ENCODE measurements at places on chromosomes 16 and 17.
A peak's percentile ranks its signal among the peaks of the same experiment; 100 is the strongest.

- no peak for DNase-seq
Observed at GRCh38 chr17:35709874-35710273, 21.6 kb upstream of the RASL10B start.

GRCh38 chr16:77059446-77059845, 131.5 kb upstream of the MON1B start:
- DNase-seq: no peak

- no peak for DNase-seq
Observed at GRCh38 chr16:89534252-89534756, 26.1 kb downstream of the SPG7 start.

GRCh38 chr17:1412185-1413110, 12.4 kb upstream of the YWHAE start:
- no peak for DNase-seq

DNA sequence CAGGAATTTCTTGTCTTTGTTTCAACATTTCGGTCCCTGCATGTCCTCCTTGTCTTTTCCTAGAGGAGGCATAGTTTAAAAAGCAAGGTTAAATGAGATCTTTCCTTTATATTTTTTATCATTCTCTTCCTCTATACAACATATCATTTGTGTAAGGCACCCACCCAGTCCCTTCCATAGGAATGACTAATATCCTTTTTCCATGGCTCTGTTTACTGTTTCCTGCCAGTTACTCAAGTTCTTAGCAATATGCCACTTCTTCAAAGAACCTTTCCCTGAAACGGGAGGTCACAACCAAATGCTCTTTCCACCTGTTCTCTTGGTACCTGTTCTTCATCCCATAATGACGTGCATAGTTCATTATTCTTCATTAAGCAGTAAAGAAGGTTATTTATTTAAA, 1237.1 kb upstream of the GOT2 start:
- DNase-seq: peak; percentile 10

DNA sequence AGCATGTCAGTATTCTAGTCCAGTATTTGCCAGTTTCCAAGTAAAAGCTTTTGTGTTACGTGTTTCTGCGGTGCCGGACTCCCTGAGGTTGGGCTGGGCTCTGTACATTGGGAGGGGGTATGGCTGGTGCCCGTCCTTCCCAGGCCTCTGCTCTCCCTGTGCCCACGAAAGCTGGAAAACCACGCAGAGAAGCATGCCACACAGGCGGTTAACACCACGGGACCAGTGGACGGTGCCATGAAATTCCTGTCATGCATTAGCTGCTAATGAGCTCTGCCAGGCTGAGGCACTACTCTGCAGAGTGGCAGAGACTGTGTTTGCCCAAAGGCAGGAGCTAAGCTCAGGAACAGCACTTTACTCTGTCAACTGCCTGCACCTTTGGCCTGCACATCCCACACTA, 8.1 kb downstream of the SMIM5 start:
- DNase-seq: no peak

- no peak for DNase-seq
Observed at GRCh38 chr17:30858556-30859250, 26.9 kb downstream of the ATAD5 start.

DNA sequence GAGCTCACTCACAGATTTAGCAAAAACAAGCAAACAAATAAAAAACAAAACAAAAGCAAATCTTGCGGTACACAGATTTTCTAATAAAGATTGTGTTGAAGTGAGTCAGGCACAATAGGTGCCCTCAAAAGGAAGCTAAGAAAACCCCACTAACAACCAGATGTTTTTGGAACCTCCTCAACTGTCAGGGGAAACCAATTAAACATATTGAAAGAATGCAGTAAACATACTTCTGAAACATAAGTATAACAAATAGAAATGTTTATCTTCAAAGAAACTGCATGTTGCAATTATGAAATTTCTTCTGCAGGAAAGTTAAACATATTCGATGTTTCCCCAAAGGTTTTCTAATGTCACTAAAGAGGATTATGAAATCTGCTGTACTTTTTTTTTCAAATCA, 110.5 kb upstream of the CORO6 start:
- no peak for DNase-seq

- DNase-seq: peak; percentile 77
Observed at GRCh38 chr16:10126686-10127085, 55.5 kb downstream of the GRIN2A start.

DNA sequence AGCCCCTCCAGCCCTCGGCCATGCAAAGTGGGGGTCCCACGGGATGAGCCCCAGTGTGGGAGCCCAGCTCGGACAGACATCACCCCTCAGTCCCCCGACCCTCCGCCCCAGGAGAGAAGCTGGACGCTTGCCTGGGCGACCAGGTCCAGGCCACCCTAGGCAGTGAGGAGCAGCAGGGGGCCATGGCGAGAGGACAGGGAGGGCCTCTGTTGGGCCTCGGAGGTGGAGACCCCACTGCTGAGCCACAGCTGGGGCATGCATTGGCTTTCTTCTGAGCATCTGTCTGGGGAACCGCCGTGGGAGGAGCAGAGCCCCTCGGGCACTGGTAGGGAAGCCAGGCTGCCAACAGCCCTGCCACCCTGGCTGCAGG, 13.0 kb downstream of the ACTG1 start:
- no peak for DNase-seq

DNA sequence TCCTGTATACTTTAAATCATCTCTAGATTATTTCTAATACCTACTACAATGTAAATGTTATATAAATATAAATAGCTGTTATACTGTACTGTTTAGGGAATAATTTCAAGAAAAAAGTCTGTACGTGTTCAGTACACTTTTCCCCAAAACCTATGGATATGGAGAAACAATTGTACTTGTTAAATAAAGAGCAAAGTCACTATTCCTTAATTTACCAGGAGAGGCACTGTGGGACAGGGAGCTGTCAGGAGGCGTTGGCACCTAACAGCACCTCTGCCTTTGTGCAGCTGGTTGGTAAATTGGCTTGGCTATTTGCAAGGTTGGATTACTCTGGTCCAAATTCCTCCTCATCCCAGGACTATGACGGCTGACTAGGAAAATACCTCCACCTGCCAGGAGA, 28.0 kb downstream of the CRHR1 start:
- no peak for DNase-seq

GRCh38 chr16:2199095-2199494, 2.7 kb upstream of the CASKIN1 start:
- no peak for DNase-seq

DNA sequence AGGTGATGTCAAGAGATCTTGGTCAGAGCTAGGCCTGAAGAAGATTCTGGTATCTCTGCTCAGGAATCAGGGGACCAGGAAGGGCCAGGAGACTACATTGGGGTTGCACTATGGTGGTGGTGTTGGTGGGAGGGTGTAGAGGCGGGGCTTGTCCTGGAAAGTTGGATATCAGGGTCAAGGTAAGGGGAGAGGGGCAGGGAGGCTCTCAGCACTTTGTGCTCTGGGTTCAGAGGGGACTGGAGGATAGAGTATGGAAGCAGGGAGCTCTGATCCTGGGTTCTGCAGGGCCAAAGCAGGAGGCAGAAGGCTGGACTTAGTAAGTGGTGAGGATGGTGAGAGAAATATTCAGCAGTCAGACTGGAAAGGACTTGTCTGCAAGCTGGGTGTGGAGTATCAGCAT, 3.0 kb downstream of the NOL3 start:
- no peak for DNase-seq

DNA sequence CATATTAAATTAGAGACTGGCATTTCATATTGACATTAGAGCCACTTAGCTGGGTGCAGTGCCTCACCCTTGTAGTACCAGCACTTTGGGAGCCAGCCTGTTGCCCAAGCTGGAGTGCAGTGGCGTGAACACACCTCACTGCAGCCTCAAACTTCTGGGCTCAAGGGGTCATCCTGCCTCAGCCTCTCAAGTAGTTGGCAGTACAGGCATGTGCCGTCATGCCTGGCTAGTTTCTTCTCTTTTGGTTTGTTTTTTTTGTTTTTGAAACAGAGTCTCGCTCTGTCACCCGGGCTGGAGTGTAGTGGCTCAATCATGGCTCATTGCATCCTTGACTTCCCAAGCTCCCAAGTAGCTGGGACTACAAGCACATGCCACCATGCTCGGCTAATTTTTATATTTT, 8.7 kb downstream of the PPM1E start:
- no peak for DNase-seq

DNA sequence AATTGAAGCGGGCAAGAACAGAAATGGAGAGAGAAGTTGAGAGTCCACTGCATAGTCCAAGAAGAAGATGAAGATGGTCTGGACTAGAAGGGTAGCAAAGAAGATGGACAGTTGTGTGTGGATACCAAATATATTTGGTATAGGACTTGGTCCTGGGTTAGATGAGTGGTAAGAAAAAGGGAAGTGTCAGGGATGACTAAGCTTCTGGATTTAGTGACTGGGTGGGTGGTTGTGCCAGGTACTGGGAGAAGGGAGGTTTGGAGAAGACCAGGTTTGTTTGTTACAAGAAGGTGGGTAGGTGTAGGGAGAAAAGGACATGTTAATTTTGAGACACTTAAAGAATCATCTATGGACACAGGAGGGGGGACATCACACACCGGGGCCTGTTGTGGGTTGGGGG, 5.4 kb downstream of the VMP1 start:
- no peak for DNase-seq

GRCh38 chr16:10799736-10800135, 18.9 kb downstream of the TVP23A start:
- DNase-seq: no peak

- DNase-seq: no peak
Observed at GRCh38 chr17:30208214-30208613, 27.3 kb downstream of the SLC6A4 start.

DNA sequence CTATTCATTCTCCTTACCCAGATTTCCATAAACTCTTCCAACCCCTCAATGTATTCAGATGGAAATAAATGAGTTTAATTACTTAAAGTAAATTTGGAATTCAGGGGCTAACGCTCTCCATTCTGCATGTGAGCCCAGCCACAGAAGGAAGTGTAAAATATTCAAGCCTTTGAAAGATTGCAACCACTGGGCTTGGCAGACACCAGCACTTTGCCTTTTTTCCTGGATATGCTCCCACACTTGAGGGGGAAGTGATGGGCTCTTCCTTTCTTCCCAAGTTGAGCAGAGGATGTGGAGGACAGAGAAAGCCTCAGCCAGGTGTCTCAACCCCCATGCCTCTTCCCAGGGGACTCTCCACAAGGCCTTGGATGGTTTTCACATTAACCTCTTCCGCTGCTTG, 825.1 kb upstream of the EEF2KMT start:
- DNase-seq: no peak

DNA sequence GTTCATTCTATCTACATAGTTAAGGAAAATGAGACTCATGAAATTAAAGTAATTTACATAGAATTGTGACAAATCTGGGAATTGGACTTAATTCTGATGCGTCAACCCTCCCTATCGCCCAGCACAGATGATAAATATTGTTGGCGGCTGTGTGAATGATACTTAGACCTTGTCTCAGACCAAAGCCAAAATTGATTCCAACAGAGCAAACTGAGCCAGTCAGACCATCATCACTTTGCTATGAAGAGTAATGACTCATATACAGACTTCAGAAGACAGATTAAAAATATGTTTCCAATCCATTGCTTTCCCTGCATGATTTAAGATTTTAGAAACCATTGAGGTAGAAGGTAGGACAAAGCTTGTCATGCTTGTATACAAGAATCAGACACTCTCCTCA, 1156.7 kb upstream of the CDH8 start:
- DNase-seq: no peak

GRCh38 chr17:51322390-51323029, 62.2 kb downstream of the UTP18 start:
- no peak for DNase-seq

DNA sequence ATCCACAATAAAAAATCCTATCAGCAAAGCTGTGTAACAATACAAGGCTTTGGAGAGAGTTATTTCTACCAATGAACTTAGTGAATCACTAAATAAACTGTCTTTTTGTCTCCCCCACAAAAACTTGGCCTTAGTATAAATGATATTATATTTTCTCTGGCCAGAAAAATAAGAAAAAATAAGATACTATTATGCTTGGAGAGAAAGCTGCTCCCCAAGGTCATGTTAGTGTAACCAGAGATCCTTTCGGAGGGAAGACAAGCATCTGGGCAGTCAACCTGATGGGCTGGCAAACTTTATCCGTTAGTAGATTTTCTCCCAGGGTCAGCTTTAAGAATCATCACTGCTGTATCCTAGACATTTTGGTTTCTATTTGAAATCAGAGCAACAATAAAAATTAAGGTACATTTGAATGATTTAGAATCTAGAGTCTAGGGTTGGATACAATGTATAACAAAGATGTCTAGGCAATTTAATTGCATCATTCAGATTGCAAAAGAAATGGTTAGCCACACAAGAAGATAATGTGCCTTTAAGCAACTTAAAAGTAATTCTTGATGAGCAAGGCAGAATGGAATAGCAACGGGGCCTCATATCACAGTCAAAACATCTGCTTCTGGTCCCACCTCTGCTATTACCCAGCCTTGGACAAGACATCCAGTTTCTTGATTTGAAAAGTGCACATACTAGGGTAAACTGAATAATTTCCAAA, 280.4 kb downstream of the SLC39A11 start:
- DNase-seq: no peak

- DNase-seq: no peak
Observed at GRCh38 chr17:63634816-63635215, 12.6 kb downstream of the MAP3K3 start.

- no peak for DNase-seq
Observed at GRCh38 chr16:55401046-55401445, 77.0 kb downstream of the IRX6 start.

- DNase-seq: no peak
Observed at GRCh38 chr17:8473451-8474192, 37.9 kb downstream of the NDEL1 start.

DNA sequence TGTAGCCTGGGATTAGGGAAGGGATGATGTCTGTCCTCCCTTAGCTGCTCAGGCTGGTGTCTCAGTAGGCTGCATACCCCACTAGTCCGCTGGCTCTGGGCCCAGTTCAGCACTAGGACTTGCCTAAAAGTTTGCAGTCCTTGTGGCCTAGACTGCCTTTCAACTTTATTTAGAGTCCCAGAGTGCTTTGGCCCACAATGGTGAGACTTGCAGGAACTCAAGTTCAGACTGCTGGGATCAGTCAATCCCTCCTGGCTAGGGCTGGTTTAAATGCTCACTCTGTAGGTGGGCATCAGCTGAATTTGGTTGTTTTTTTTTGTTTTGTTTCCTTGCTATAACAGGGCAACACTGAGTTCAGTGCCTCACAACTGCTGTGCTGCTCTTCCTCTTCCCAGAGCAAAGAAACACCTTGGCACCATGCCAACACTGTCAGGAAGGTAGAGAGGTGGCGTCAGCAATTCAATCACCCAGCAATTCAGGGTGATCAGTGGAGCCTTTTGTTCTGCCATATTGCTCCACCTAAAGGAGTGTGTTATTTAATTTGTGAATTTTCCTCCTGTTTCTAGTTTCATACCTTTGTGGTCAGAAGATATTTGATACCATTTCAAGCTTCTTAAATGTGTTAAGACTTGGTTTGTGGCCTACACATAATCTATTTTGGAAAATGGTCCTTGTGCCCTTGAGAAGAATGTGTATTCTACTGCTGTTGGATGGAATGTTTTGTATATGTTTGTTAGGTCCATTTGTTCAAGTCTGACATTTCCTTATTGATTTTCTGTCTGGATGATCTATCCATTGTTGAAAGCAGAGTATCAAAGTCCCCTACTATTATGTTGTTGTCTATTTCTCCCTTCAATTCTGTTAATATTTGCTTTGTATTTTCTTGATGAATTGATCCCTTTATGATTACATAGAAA, 284.0 kb upstream of the PMFBP1 start:
- DNase-seq: no peak
